Activated CD4-positive, alpha-beta T cell treated with anti-CD3 and anti-CD28 coated beads, Interleukin-2, amount 10 ng/mL, durations not matched to agents 24 days and 14 days (primary cell): ENCODE measurements at places on chromosomes 3 and 15. TPM values are rescaled to one million over a fixed set of nuclear protein-coding genes. Genes with fewer than 3 reads are reported as not detected.

- peaks cover 22% of the 10 kb centered on the region for H3K4me1 ChIP-seq
- H3K36me3 ChIP-seq: peaks cover 3% of the 10 kb centered on the region
- peak overlapping the region; percentile 74 for H3K4me3 ChIP-seq
- no peaks in the 10 kb centered on the region for H3K27me3 ChIP-seq
- DNase-seq: no peak
- peak overlapping the region; percentile 38 for H3K27ac ChIP-seq
Observed at GRCh38 chr3:177538048-177538749, 340.9 kb upstream of the TBL1XR1 start.

The CLASP2 gene
- 65.3 and 65.8 TPM in 2 replicates for total RNA-seq

DNA sequence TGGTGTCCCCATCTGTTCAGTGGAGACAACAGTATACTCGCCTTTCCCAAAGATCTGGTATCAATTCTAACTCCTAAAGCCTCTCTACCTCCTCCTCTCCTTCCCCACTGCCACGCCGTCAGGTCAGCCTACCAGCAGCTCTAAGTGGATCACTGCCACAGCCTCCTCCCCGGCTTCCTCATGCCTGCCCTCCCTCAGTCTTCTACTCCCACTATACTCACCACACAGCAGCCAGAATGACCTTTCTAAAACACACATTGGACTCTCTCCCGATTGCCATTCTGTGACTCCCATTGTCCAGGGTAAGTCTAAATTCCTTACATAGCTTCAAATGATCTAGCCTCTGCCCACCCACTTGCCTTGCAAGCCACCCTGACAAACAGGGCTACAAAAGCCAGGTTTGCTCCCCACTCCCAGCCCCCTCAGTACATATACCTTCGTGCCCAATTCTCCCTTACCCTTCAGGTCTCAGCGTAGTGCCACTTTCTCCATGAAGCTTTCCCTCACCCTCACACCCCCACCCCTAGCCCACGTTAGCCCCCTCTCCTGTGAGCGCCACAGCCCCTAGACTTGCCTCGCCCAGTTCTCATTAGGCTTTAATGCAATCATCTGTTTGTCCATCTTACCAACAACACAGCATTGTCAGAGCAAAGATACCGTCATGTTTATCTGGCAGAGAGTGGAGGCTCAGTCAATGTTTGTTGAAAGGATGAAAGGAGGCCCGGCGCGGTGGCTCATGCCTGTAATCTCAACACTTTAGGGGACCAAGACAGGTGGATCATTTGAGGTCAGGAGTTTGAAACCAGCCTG lies 9.5 kb upstream of the SEMA7A start:
- no peaks in the 10 kb centered on the region for H3K27me3 ChIP-seq
- H3K36me3 ChIP-seq: peaks cover 14% of the 10 kb centered on the region
- H3K27ac ChIP-seq: no peak overlapping the region
- H3K4me1 ChIP-seq: peaks cover 19% of the 10 kb centered on the region
- no peak for DNase-seq

The NPHP3 gene
- 13.4 and 16.8 TPM in 2 replicates for total RNA-seq

The FAM131A gene
- 8.6 and 8.7 TPM in 2 replicates for total RNA-seq

The PLSCR2 gene
- not detected in 2 replicates for total RNA-seq

The STX19 gene
- not detected in 2 replicates for total RNA-seq

GRCh38 chr15:39213385-39213840 lies 367.5 kb upstream of the THBS1 start:
- H3K36me3 ChIP-seq: no peaks in the 10 kb centered on the region
- H3K4me3 ChIP-seq: no peak overlapping the region
- no peak overlapping the region for H3K27ac ChIP-seq

GRCh38 chr15:79032656-79033055 lies 57.9 kb downstream of the RASGRF1 start:
- H3K4me3 ChIP-seq: no peak overlapping the region
- no peak for DNase-seq
- H3K27ac ChIP-seq: no peak overlapping the region
- peaks cover 18% of the 10 kb centered on the region for H3K27me3 ChIP-seq

The ARIH1 gene
- total RNA-seq: 140 and 141 TPM in 2 replicates

The ALCAM gene
- total RNA-seq: 26.3 and 26.5 TPM in 2 replicates

- H3K36me3 ChIP-seq: no peaks in the 10 kb centered on the region
- DNase-seq: no peak
- H3K27me3 ChIP-seq: peaks cover 28% of the 10 kb centered on the region
- no peaks in the 10 kb centered on the region for H3K4me1 ChIP-seq
- H3K4me3 ChIP-seq: no peak overlapping the region
Observed at GRCh38 chr3:71846185-71846584, 61.2 kb upstream of the PROK2 start.

- DNase-seq: no peak
- H3K36me3 ChIP-seq: no peaks in the 10 kb centered on the region
- no peaks in the 10 kb centered on the region for H3K4me1 ChIP-seq
- no peak overlapping the region for H3K4me3 ChIP-seq
- no peak overlapping the region for H3K27ac ChIP-seq
Observed at GRCh38 chr3:124439603-124440002, 290.6 kb upstream of the UMPS start.

The NANOGP8 gene
- total RNA-seq: not detected in 2 replicates

- no peaks in the 10 kb centered on the region for H3K27me3 ChIP-seq
- DNase-seq: no peak
- peak overlapping the region; percentile 22 for H3K27ac ChIP-seq
- no peak overlapping the region for H3K4me3 ChIP-seq
- H3K4me1 ChIP-seq: peaks cover 83% of the 10 kb centered on the region
- peaks cover 45% of the 10 kb centered on the region for H3K36me3 ChIP-seq
Observed at GRCh38 chr3:51682526-51682925, 11.5 kb downstream of the TEX264 start.

The PLA1A gene
- total RNA-seq: 0.26 and 0.31 TPM in 2 replicates

GRCh38 chr3:188455748-188456147 lies 301.8 kb downstream of the LPP start:
- no peak for DNase-seq
- no peak overlapping the region for H3K4me3 ChIP-seq
- no peak overlapping the region for H3K27ac ChIP-seq
- H3K36me3 ChIP-seq: no peaks in the 10 kb centered on the region
